ENCODE measurements at places on chromosomes 5 and 9.

- DNase-seq: no peak
Measured at GRCh38 chr5:108753331-108753730, 5.6 kb downstream of the FER start.

DNA sequence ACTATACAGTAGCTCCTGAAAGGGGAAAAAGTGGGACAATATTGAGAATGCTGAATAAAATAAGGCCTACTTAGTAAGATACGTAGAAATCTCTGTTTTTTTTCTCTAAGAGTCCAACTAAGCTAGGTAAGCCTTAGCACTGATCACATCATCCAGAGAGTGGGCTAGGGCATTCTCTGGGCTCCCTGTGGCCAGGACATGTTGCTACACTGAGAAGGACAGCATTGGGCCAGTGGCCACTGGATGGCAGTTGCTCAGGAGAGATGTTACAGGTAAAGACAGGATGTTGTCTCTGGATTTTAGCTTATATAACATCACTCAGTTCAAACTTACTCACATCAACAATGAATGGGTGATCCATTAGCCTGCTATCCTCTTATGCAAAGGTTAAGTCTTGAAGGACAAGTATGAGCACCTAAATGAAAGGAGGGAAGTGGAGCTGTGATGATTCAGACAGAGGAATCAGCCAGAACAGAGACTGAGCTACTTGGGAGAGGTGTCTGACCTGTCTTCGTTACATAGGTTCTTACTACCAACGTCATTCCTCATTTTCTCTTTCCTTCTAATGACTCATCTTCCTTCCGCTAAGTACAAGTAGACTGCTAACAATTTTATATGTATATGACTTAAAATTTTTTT, 226.6 kb upstream of the ADCY2 start:
- DNase-seq: no peak

GRCh38 chr9:21997480-21997879, 2.9 kb downstream of the CDKN2B-AS1 start:
- no peak for DNase-seq

- DNase-seq: no peak
Measured at GRCh38 chr5:57041570-57041969, 89.6 kb upstream of the MIER3 start.

GRCh38 chr9:99762470-99762869, 59.2 kb upstream of the NR4A3 start:
- no peak for DNase-seq

DNA sequence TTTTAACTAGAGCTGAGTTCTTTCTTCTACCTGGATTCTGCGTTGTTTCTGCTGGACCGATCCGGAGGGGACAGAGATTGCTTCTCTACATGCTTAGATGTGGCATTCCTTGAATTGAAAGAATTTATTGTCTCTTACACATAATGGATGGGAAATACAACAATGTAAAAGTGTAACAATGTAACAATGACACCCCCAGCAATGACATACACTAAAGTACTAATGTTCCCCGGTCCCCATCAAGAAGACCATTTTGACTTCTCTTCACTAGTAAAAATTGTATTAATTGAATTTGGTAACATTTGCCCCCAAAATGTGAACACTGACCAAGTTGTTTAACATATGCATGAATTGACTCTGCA, 760.2 kb downstream of the TAF11L14 start:
- DNase-seq: no peak

DNA sequence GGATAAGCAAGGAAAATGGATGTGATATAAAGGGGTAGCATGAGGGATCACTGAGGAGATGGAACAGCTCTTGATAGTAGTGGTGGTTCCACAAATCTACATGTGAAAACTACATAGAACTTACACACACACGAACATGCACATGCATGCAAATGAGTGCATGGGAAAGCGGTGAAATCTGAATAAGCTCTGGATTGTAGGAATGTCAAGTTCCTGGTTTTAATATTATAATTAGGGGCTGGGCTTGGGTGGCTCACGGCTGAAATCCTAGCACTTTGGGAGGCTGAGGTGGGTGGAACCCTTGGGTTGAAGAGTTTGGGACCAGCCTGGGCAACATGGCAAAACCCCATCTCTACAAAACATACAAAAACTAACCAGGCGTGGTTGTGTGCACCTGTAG, 13.1 kb upstream of the PDCL start:
- DNase-seq: no peak

Measured in DMS153 (cell line).